ENCODE measurements at places on chromosomes 16 and 17.

GRCh38 chr16:70737377-70738082, 51.7 kb upstream of the MTSS2 start:
- DNase-seq, result peak; percentile 71

GRCh38 chr16:48125888-48126287, 29.9 kb downstream of the ABCC12 start:
- DNase-seq, result no peak

- DNase-seq, result no peak
Observed at GRCh38 chr16:56990407-56991286, 1.3 kb downstream of the NLRC5 start.

GRCh38 chr16:5738586-5738985, 641.0 kb upstream of the EEF2KMT start:
- DNase-seq, result no peak

DNA sequence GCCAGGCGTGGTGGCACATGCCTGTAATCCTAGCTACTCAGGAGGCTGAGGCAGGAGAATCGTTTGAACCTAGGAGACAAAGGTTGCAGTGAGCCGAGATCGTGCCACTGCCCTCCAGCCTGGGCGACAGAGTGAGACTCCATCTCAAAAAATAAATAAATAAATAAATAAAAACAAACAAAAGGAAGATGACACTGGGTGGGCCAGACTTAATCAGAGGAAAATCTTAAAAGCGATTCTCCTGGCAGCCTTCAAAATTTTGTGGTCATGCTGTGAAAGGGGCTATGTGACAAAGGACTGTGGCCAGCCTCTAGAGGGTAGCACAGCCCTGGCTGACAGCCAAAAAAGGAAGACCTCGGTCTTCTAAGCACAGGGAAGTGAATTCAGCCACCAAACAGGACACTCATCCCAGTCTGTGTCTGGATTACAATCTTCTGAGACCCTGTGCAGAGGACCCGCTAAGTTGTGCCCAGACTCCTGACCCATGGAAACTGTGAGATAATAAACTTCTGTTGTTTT, 391.1 kb downstream of the CNTNAP4 start:
- DNase-seq, result no peak

DNA sequence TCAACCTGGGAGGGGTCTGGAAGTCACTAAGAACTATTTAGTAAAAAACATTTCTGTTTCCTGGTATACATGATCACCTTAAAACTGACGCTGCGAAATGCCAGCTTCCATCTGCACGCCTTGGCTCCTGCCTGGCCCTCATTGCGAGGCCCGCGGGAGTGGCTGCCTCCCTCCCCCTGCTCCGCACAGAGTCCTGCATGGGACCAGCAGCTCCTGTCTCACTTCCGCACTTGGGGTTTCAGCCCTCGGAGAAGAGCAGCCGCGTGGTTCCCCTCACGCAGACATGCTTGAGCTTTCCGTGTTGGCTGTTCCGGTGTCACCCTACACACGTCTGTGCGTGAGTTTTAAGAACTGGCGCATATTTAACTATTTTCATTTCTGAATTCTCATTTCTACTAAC, 18.4 kb downstream of the MTHFSD start:
- DNase-seq, result no peak

GRCh38 chr17:46262271-46262670, 32.7 kb upstream of the LRRC37A start:
- no peak for DNase-seq

DNA sequence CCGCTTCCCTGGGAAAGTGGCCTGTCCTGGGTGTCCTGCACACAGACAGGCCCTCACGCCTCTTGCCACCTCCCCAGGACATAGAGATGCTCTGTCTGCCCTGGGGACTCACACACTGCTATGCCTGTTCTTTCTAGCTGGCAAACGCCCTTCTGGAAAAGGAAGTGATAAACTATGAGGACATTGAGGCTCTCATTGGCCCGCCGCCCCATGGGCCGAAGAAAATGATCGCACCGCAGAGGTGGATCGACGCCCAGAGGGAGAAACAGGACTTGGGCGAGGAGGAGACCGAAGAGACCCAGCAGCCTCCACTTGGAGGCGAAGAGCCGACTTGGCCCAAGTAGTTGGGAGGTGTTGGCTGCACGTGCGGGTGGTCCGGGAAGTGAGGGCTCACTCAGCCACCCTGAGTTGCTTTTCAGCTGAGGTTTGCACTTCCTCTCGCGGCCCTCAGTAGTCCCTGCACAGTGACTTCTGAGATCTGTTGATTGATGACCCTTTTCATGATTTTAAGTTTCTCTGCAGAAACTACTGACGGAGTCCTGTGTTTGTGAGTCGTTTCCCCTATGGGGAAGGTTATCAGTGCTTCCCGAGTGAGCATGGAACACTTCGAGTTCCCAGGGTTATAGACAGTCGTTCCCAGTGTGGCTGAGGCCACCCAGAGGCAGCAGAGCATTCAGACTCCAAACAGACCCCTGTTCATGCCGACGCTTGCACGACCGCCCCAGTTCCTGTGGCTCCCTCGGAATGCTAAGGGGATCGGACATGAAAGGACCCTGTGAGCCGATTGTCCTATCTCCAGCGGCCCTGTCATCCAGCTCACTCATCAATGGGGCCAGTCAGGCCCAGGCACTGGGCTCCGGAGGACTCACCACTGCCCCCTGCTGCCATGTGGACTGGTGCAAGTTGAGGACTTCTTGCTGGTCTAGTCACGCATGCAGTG, 3.5 kb upstream of the RPL13 start:
- DNase-seq, result peak; percentile 82

DNA sequence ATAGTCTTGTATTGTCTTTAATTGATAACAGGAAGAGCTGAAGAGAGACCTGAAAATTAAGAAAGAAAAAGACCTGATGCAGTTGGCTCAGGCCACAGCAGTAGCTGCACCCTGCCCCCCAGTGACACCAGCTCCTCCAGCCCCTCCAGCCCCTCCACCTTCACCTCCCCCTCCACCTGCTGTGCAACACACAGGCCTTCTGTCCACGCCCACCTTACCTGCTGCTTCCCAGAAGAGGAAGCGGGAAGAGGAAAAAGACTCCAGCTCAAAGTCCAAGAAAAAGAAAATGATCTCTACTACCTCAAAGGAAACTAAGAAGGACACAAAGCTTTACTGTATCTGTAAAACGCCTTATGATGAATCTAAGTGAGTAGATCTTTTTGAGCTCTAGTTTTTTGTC, 36.8 kb downstream of the C17orf58 start:
- DNase-seq, result no peak

DNA sequence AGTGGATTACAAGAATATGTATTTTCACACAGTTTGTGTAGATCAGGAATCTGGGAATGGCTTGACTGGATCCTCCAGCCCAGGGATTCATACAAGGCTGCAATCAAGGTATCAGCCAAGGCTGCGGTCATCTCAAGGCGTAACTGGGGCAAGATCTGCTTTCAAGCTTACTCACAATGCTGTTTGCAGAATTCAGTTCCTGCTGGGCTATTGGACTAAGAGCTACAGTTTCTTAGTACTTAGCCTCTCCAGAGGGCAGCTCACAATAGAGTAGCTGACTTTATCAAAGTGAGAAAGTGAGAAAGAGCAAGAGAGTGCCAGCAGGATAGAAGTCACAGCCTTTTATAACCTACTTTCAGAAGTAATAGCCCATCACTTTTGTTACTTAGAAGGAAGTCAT, 211.0 kb downstream of the MAP2K6 start:
- DNase-seq, result no peak

DNA sequence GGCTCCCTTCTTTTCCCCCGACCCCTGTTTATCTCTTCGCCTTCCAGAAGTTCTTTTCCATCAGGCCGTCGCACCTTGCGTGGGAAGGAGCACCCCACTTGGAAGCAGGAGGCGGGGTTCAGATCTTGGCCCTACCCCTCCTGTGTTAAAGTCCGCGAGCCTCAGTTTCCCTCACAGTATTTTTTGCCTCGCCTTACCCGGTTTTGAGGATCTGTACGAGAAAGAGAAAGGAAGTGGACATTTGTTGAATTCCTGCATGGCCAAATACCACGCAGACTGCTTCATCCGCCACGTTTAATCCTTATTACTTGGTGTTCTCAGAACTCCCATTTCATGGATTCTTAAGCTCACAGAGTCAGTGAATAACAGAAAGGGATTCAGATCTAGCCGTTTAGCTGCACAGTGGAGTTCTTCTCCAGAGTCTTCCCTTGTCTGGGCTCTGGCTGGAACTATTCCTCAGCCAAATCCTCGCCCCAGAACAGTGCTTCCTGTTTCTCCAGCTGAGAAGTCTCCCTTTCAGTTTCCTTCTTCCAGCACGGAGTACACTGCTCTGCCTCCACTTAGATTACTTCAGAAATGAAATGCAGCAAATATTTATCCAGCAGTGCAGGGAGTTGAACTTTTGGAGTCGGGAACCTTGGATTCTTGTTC, 590 bp downstream of the TMEM219 start:
- DNase-seq, result peak; percentile 21

DNA sequence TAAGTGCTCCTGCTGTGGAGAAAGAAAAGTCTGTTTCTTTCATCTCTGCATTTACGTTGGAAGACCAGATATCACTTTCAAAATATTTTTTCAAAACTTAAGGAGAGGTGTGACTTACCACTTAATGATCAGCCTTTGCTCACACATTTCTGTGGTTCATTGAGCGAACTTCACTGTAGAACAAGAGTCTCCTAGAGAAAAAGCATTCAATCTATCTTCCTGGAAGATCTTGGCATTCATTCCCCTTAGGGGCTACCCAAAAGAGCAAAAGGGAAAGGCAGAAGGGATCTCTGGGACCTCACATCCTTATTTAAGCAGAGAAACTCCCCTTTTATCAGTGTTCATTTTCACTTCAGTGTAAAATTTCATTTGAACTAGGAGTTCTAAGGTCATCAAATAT, 61.2 kb downstream of the HS3ST3A1 start:
- no peak for DNase-seq

GRCh38 chr17:2423271-2423670, 22.4 kb upstream of the MNT start:
- no peak for DNase-seq

GRCh38 chr17:70270554-70270953, 101.2 kb downstream of the KCNJ2 start:
- DNase-seq, result no peak

DNA sequence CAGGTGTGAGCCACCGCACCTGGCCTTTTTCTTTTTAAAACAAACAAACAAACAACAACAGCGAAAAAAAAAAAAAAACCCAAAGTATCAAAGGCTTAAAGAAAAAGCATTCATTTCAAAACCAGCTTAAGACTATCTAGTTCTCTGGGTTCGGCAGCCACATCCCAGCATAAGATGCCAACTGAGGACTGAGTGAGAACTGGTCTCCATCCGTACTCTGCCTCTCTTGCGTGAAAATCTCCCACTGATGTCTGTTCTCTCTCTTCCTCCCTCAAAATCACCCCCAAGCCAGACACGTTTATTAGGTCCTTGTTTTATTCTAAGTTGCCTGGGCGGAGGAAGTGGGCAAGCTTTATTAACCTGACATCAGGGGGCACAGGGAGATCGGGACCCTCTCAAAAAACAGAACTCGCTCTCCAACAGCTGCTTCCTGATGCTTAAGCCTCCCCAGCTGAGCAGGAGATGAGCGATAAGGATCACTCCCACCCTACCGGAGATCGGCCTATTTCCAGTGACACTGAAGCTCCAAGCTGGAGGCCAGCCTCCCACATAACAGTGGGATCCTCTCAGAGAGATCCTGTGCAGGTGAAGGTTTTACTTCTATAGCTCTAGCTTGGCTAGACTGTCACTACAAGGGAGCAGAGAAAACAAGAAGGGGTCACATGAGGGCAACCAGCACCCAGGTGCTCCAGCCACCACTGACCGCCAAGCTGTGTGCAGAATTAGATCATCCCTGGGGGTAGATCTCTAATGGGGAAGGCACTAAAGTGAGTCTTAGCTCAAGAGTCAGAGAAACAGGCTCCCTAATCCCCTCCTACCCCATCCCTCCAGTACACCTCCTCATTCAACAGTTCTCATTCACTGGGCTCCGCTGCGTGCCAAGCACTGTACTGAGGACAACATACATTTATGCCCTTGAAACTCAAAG, 13.6 kb downstream of the CDC42EP4 start:
- no peak for DNase-seq

GRCh38 chr17:6471531-6472465, 27.5 kb downstream of the PIMREG start:
- DNase-seq, result no peak

DNA sequence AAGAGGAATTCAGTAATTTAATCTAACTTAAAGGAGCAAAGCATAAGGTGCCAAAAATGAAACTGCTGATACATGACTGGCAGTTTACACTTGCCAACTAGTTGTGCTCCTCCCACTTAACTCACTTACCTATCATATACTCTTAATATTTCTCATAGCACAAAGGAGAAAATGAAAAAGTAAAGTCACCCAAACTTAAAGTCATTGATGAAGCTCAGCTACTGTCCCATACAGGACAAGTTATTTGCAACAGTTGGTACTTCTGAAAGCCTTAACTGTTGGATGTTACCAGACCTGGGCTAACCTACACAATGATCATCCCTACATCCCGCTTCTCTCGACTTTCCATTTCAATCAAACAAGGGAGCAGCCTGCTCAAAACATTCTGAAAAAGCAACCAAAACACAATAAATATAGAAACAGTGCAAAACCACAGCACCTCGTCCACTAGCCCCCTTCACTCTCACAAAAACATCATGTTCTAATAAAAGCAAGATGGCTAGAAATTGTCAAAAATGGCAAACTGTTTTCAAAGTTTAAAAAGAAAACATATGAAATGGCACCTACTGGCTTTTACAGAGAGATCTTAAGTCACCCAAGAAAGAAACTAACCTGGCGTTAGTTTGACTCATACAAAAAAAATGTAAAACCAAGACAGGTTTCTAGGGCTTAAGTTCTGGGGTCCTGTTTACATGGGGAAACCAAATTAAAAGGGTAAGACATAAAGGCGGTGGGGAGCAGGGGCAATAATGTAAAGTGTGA, 868 bp downstream of the MED13 start:
- peak; percentile 56 for DNase-seq

DNA sequence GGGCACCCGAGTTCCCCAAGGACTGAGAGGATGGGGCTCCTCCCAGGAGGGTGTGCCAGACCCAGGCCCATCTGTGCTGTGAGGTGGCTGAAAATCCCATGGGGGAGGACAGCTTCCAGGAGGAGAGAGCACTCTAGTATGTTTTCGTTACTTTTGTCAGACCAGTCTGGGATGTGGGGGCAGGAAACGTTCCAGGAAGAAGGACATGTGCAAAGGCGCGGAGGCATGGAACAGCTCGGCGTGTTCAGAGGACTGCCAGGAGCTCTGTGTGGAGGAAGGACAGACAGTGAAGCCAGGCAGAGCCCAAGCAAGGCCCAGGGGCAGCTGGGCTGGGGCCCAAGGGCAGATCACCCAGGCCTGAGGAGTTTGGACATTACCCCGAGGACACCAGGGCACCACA, 7.0 kb downstream of the CA4 start:
- no peak for DNase-seq

GRCh38 chr16:69123910-69124309, 8.5 kb downstream of the CHTF8 start:
- DNase-seq, result peak; percentile 75

GRCh38 chr17:66632731-66633130, 202.2 kb upstream of the CACNG5 start:
- DNase-seq, result no peak

GRCh38 chr17:20232611-20233010, 223.5 kb downstream of the SPECC1 start:
- no peak for DNase-seq

- DNase-seq, result no peak
Observed at GRCh38 chr17:75315541-75316243, 26.5 kb upstream of the SLC25A19 start.
